ENCODE measurements at places on chromosomes 2 and 18.

- DNase-seq: no peak
Measured at GRCh38 chr2:223215254-223215516, 163.2 kb downstream of the KCNE4 start.

DNA sequence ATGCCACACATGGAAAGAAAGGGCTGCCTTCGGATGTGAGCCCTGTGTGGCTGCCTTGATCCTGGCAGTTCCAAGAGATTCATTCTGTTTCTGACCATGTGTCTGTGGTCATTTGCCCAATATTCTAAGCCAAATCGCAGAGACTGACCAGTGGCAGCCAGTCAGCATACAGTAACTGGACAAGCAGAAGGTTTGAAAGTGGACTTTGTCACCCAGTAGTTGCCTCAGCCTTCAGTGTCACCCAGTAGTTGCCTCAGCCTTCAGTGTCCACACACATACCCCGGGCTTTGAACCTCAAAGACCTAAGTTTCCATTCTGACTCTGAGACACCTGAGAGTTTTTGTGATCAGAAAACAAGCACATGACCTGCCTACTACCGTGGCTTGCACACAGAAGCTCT is 5.0 kb downstream of the RFX8 start:
- no peak for DNase-seq

DNA sequence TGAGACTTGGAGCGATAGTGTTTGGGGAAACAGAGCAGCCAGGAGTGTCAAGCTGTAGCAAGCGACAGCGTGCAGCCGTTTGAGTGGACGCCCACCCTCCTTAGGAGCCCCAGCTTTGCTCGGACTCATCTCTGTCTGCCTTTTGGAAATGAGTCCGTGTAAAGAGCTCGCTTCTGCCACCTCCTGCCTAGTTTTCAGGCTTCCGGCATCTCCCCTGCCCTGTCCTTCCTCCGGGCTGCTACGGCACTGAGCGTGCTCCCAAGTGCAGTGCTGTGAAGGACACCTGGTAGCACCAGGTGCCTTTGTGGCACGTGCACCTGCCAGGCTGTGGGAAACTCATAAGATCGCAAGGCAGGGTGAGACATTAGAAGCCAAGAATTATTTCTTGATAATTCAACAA is 117.1 kb downstream of the RNF144A start:
- DNase-seq: no peak

DNA sequence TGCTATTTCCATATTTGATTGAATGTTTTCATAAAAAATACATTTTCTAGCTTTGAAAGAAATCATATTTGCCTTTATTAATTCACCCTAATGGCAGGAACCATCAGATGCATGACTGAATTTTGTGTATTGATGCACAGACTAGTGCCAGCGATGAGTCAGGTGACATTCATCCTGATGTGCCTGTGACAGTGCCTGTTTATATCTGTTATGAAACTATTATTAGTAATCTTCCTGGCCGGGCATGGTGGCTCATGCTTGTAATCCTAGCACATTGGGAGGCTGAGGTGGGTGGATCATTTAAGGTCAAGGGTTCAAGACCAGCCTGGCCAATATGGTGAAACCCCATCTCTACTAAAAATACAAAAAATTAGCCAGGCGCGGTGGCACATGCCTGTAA is 170.0 kb downstream of the TSN start:
- DNase-seq: no peak

GRCh38 chr2:161913865-161914264 is 160.2 kb downstream of the DPP4 start:
- DNase-seq: no peak

GRCh38 chr2:66301022-66301766 is 133.7 kb upstream of the MEIS1 start:
- no peak for DNase-seq

GRCh38 chr18:76126327-76126726 is 368.7 kb downstream of the ZNF516 start:
- no peak for DNase-seq
